ENCODE measurements at places on chromosomes 3 and 15. TPM values are rescaled to one million over a fixed set of nuclear protein-coding genes. Genes with fewer than 3 reads are reported as not detected.

KIF9 gene
- total RNA-seq, result 3.4 TPM

UPK1B gene
- total RNA-seq, result not detected

NEK10 gene
- 0.57 TPM for total RNA-seq

CTDSPL2 gene
- total RNA-seq, result 65.9 TPM

BFSP2 gene
- total RNA-seq, result not detected

SLC51A gene
- not detected for total RNA-seq

IL5RA gene
- 0.12 TPM for total RNA-seq

ECE2 gene
- total RNA-seq, result not detected

PLCB2 gene
- 88.5 TPM for total RNA-seq

HACD2 gene
- total RNA-seq, result 31.5 TPM

EPB42 gene
- not detected for total RNA-seq

ADAMTS9 gene
- not detected for total RNA-seq

KIAA1143 gene
- total RNA-seq, result 39.2 TPM

CPN2 gene
- not detected for total RNA-seq

PAK6 gene
- total RNA-seq, result 0.26 TPM

SLC24A5 gene
- not detected for total RNA-seq

TM4SF18 gene
- total RNA-seq, result not detected

GOLGA8K gene
- 0.32 TPM for total RNA-seq

BTLA gene
- 39.4 TPM for total RNA-seq

SELENOK gene
- 57.2 TPM for total RNA-seq

FOXL2NB gene
- not detected for total RNA-seq

ACP3 gene
- total RNA-seq, result not detected

CD86 gene
- total RNA-seq, result 3.8 TPM

EIF4E3 gene
- 21.8 TPM for total RNA-seq

CCR3 gene
- not detected for total RNA-seq

TMC3 gene
- not detected for total RNA-seq

MUC20 gene
- 5.0 TPM for total RNA-seq

SAMD7 gene
- total RNA-seq, result not detected

GABRB3 gene
- total RNA-seq, result not detected

CLDN11 gene
- total RNA-seq, result not detected
